ENCODE measurements at places on chromosomes 5 and 9. TPM values are rescaled to one million over a fixed set of nuclear protein-coding genes. Genes with fewer than 3 reads are reported as not detected.

Gene HEMGN
- 14.2 TPM for polyA plus RNA-seq

Gene RASGRF2
- 22.1 TPM for polyA plus RNA-seq

Gene WNK2
- not detected for polyA plus RNA-seq

DNA sequence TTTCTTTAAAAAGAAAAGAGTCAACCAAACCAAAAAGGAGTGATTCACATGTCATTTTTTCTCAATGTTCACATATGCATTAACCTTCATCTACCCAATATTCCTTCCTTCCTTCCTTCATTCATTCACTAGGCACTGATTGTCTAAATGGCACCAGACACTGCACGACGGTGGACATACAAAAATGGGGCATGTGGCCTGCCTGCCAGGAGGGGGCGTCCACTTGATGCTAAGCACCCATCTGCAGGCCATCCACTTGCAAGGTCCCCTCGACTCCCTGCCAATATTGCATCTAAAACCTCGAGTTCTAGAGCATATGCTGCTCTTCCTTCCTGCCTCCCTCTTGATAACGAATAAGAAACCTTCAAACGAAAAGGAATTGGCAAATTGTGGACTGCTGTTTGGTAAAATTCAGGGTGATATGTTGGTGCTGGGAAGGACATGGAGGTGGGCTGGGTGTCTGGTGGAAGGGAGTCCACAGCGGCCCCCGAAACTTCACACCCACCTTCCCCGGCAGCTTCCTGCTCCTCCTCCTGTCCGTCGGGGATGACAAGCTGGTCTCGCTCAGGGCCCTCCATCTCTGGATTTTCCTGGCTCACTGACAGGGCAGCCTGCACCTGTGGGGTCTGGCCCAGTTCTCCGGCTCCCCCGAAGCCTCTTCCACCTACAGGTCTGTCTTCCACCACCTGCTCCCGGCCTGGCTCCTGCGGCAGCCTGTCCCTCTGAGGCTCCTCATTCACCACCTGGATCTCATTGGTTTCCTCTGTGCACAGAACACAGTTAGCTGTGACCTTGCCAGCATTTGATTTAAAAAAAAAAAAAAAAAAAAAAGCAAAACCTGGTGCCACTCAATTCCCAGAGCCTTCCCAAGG, 64.3 kb downstream of the GOLM1 start:
- no peak for DNase-seq

GRCh38 chr5:13278148-13278547, 666.3 kb downstream of the DNAH5 start:
- DNase-seq = no peak

DNA sequence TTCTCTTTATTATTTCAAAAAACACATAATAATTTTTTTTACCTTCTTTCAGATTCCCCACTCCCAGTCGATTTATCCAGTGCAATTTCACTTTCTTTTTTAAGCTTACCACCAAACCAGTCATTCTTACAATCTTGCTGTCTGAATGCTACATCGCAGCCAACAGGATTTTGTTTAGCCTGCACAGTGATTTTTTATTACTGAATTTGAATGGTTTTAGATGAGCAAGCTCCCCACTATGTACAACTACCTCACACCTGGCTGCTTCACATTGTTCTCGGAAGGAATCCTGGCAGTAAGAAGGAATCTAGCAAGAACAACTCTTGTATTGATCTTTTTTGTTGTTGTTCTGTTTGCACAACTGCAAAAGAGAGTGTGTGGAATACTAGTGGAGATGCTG, 668.1 kb upstream of the WWC1 start:
- DNase-seq = no peak

All from naive thymus-derived CD4-positive, alpha-beta T cell (primary cell).